Renal pelvis (tissue), 12 donors: ENCODE measurements at places on chromosomes 6 and 20. TPM values are rescaled to one million over a fixed set of nuclear protein-coding genes. Genes with fewer than 3 reads are reported as not detected.

Gene ATP6V1G2
- 11.3 TPM for polyA plus RNA-seq

Gene TRIM15
- polyA plus RNA-seq, result 0.53 TPM

Gene ITCH
- 54.4 TPM for polyA plus RNA-seq

Gene ABHD16B
- not detected for polyA plus RNA-seq

Gene COL10A1
- polyA plus RNA-seq, result 0.65 TPM

Gene CYP24A1
- 0.81 TPM for polyA plus RNA-seq

Gene CST5
- polyA plus RNA-seq, result 0.30 TPM

Gene SAPCD1
- polyA plus RNA-seq, result 13.8 TPM

Gene TNXB
- 5.6 TPM for polyA plus RNA-seq

Gene BMP5
- polyA plus RNA-seq, result 4.5 TPM

Gene FLRT3
- 197 TPM for polyA plus RNA-seq

Gene IL17F
- polyA plus RNA-seq, result 0.53 TPM

Gene TMEM200A
- polyA plus RNA-seq, result 24.1 TPM

Gene FAM209B
- polyA plus RNA-seq, result not detected

Gene MYL9
- 219 TPM for polyA plus RNA-seq

Gene C6orf15
- polyA plus RNA-seq, result not detected

Gene ARFGEF3
- 5.7 TPM for polyA plus RNA-seq

Gene PRICKLE4
- 3.2 TPM for polyA plus RNA-seq

Gene EMILIN3
- polyA plus RNA-seq, result 7.0 TPM

Gene ILRUN
- polyA plus RNA-seq, result 50.9 TPM

Gene PNRC1
- polyA plus RNA-seq, result 106 TPM

Gene HTR1E
- 0.60 TPM for polyA plus RNA-seq

Gene TAPBP
- 50.6 TPM for polyA plus RNA-seq

Gene FRMD1
- polyA plus RNA-seq, result 28.4 TPM

Gene MAK
- 1.4 TPM for polyA plus RNA-seq
